CD8-positive, alpha-beta T cell (primary cell): ENCODE measurements at places on chromosomes 16 and 17. TPM values are rescaled to one million over a fixed set of nuclear protein-coding genes. Genes with fewer than 3 reads are reported as not detected.

DNA sequence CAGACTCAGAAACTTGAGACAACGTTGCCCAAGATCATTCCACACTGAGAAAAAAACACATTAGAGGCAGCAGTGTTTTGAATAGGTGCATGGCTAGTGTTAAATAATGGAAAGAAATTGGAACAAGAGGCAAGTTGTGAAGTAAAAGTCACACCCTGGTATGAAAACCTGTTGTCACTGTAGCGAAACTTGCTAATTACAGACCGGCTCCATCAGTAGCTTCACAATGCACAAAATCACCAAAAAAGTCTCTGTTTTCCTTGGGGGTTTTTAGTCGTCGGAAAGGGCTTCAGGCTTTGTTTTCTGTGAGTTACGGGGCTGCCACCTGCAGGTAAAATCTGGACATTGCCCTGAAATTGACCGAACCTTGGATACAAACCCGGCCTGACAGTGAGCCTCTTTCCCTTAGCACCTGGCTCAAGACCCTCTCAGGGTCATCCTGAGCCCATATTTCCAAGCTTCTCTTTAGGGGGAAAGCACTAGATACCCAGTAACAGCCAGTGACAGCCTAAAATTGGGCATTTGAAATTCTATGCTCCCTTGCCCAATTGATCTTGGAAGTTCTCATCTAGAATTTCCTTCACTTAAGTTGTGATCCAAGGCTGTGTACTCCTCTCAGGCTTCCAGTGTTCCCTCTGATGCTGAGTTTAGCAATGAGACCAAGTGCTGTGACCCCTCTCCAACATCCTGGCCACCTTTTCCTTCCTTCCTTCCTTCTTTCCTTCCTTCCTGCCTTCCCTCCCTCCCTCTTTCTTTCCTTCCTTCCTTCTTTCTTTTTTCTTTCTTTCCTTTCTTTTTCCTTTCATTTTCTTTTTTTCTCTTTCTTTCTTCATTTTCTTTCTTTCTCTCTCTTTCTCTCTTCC is 7.2 kb upstream of the GRB2 start:
- peak; percentile 49 for DNase-seq

GRCh38 chr17:69561462-69561861 is 147.0 kb downstream of the MAP2K6 start:
- no peak for DNase-seq

DNA sequence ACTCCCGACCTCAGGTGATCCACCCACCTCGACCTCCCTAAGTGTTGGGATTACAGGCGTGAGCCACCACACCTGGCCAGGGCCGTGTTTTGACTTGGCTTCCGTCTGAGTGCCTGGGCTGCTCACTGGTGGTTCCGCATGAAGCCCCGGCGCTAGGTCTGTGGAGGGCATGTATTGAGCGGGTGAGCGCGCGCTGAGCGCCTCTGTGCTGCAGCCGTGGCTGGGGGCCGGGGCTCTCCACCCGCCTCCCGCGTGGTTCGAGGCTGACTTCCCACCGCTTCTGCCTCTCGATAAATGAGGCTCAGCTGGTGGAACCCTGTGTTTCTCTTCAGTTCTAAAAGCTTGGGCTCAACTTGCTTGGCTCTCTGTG is 38.9 kb upstream of the ATP2A3 start:
- no peak for DNase-seq

DNA sequence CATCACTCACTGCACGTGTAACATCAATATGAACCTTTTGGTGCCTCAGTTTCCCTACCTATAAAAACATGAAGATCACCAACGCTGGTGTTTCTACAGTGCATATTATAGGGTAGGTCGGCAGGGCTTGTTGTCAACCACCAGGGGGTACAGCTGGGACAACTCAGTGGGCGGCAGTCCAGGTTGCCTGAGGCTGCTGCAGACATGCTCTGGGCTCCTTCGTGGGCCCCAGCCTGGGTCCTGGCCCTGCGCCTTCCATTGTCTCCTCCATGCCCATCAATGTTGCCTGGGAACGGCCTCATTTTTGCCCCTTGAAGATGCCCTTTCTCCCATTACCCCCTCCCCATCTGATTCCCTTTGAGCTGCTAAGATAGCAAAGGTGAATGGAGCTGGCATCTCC is 89.8 kb downstream of the GSG1L start:
- no peak for DNase-seq

The DNAH3 gene
- total RNA-seq: not detected

- no peak for DNase-seq
These were observed 6.8 kb upstream of the SULT1A1 start for GRCh38 chr16:28616636-28617035.

The TPSD1 gene
- total RNA-seq: not detected

DNA sequence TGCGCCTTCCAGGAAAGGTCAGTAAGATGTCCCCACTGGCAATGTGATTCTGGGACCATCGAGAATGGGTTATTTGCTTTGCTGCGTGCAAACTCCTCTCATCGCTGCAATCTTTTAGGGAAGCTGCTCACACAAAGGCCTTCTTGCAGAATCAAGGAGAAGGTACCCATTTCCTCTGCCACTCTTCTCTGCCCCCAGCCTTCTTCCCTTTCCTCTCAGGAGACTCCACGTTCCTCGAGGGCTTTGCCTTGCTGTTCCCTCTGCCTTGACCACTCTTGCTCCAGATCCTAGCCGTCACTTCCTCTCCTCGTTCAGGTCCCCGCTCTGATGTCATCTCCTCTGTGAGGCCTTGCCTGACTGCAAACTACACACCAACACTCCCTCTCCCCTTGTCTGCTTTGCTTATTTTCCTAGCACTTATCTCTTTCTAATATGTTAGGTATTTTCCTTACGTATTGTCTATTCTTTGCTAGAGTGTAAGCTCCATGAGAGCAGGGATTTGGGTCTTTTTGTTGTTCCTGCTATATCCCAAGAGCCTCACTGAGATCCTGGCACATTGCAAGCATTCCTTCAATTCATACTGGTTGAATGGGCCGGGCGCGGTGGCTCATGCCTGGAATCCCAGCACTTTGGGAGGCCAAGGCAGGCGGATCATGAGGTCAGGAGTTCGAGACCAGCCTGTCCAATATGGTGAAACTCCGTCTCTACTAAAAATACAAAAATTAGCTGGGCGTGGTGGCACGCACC is 5.3 kb upstream of the CRK start:
- peak; percentile 8 for DNase-seq

DNA sequence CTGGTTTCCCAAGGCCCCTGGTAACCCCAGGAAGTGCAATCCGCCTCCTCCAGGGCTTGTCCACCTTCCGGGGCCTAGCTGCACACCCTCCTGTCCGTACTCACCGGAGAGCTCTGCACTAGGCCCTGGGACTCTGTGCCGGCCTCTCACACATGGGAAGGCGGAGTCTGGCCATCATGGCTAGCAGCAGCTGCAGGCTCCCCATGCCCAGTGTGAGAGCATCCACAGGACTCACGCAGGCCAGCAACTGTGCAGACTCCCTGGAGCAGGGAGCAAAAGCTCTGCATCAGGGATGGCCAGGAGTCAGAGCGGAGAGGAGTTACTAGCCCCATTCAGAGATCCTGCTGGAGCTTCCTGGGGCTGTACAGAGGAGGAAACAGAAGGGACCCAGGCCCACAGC is 20.2 kb downstream of the FOXN1 start:
- no peak for DNase-seq

GRCh38 chr16:19153876-19154275 is 14.2 kb upstream of the SYT17 start:
- no peak for DNase-seq

DNA sequence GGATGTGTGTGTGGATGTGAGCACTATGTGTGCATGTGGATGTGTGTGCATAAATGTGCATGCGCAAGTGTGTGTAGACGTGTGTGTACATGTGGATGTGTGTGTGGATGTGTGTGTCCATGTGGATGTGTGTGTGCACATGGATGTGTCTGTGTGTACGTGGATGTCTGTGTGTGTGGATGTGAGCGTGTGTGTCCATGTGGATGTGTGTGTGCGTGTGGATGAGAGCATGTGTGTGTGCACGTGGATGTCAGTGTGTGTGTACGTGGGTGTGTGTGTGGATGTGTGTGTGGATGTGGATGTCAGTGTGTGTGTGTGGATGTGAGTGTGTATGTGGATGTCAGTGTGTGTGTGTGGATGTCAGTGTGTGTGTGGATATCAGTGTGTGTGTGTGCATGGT is 63.6 kb upstream of the DOC2B start:
- DNase-seq: no peak

The IGF2BP1 gene
- not detected for total RNA-seq

DNA sequence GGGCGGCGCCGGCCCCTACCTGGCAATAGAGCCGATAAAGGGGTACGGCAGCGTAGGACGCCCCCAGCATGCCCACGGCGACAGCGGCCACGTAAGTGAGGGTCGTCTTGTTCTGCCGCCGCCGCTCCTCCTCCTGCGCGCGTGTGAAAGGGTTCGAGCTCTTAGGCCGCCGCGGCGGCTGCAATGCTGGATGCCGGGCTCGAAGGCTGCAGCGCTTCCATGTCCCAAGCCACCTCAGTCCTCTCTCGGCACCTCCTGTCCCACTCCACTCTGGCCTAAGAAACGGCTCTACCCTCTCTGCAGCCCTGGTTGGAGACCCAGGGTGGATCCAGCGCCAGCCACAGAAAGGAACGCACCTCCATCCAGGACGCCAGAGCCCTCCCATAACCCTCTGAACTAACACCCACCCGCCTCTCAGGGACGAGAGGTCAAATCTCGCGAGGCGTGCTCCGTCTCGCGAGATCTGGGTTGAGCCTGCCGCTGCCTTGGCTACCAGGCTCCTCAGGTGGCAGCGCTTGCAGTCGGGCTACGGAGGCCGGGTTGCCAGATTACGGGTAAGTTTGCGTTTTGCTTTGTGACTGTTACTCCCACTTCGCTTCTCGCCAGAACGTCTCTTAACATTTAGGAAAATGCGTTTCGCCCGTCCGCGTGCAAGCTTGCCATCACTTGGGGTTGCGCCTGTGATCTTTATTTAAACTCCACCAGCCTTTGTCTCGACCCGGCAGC is at the start of the genes COX11 and STXBP4:
COX11 (minus strand) TSS at position 393 of the 726 bp plus-strand sequence; CDS start at position 385, 8 bp downstream.
STXBP4 (plus strand) TSS at position 504 of the 726 bp plus-strand sequence. CDS start 17,455 bp downstream, outside the sequence.
- peak; percentile 92 for DNase-seq

DNA sequence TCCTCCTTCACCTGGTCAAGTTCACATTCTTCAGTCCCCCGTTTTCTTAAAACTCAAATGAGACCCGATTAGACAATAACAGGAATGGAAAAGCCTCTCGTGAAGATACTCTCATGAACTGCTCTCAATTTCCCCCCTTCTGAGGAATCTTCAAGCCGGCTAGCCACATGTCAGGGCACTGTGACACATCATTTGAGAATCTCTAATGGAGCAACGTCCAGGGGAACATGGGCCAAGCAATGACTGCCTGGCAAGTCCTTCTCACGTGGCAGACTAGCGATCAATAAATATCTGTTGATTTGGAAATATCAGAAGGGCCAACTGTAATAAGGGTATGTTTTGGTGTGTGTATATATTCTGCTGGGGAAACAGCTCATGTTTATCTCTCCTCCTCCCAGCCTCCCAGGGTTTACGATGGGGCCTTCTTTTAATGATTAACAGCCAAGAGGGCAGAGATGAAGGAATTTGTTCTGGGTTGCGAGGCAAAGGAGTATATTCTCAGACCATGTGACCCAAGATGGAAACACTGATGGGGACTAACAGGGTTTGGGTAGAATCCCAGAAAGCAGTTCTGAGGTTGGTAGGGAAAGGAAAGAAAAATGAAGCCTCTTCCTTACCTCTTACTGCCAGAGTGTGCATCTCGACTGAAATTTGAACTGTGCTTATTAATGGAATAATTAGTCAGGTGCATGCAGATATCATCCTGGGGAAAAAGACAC is 21.4 kb downstream of the TTLL6 start:
- no peak for DNase-seq

The CFAP52 gene
- total RNA-seq: not detected

DNA sequence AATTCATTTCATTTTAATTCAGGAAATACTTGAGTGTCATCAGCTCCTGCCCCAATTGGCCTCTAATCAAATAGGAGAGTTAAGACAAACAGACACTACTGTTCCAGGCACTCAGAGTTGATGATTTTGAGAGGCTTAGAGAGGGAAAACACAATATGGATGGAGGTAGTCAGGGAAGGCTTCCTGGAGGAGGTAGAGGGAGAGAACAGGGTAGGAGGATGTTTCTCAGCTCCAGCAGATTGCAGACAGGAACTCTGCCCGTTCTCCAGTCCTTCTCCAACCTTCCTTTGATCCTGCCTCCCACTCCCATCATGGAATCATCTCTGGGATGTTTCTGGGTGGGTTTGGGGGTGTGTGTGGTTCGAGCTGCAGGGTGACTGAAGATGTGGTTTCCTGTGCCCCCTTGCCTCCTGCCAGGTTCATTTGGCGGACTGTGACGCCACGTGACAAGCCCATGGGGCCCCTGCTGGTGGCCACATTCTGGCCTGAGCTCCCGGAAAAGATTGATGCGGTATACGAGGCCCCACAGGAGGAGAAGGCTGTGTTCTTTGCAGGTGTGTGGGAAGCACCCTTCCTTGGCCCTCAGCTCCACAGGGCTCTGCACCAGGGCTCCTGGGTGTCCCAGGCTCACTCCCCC is 12.2 kb upstream of the LPCAT2 start:
- DNase-seq: no peak

DNA sequence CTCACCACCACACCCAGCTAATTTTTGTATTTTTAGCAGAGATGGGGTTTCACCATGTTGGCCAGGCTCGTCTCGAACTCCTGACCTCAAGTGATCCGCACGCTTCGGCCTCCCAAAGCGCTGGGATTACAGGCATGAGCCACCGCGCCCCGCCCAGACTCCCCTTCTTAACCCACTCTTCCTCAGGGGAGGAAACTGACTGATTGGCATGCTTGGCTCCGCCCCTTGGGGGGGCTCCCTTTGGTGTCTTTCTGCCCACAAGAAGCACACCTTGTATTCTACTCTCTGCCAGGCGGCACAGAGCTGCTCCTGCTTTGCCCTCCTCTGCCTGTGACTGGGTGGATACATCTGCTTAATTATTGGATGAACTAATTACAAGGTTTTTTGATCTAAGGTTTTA is 4.7 kb upstream of the ASGR2 start:
- no peak for DNase-seq

The KRTAP1-5 gene
- not detected for total RNA-seq
